ENCODE measurements at places on chromosomes 5 and 9.

- no peak for DNase-seq
These were observed 18.2 kb upstream of the IL7R start for GRCh38 chr5:35838370-35839042.

GRCh38 chr9:86350006-86350760, 4.0 kb downstream of the TUT7 start:
- no peak for DNase-seq

DNA sequence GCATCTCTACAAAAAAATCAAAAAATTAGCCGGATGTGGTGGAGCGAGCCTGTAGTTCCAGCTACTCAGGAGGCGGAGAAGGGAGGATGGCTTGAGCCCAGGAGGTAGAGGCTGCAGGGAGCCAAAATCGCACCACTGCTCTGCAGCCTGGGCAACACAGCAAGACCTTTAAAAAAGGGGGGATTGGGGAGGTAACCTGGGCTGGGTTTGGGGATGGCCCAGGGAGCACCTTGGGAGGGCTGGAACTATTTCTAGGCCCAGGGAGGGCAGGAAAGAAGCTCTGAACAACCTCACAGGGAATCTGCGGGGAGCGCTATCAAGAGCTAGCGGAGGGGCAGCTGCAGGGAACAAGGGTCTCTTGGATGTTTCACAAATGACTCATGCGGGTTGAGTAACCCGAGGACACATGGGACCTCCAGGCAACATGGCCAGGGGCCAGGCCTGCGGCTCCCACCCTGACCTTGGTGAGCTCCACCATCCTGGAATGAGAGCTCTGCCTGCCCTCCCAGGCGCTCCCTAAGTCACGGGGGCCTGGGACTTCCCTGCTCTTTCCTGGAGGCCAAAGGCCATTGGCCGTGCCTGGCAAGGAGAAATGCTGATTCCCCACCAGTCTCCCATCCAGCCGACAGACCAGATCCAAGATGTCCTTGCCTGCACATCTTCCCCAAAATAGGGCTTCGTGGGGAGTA, 23.4 kb downstream of the SARDH start:
- DNase-seq, result no peak

GRCh38 chr9:79955300-79955699, 383.5 kb downstream of the TLE4 start:
- DNase-seq, result no peak

GRCh38 chr9:122789256-122790046, 718 bp downstream of the OR5C1 start:
- DNase-seq, result no peak

DNA sequence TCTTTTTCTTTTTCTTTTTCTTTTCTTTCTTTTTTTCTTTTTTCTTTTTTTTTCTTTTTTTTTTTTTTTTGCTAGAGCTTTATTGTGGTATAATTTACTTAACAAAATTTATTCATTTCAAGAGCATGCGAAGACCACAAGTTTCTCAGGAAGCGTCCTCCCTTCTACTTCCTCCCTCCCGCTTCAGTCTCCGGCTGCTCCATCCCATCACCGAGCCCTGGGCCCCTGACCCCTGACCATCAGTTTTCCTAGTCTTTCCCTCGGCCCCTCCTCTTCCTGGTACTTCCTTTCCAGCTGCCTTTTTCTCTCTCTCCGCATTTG, 34.7 kb downstream of the C9orf152 start:
- no peak for DNase-seq

DNA sequence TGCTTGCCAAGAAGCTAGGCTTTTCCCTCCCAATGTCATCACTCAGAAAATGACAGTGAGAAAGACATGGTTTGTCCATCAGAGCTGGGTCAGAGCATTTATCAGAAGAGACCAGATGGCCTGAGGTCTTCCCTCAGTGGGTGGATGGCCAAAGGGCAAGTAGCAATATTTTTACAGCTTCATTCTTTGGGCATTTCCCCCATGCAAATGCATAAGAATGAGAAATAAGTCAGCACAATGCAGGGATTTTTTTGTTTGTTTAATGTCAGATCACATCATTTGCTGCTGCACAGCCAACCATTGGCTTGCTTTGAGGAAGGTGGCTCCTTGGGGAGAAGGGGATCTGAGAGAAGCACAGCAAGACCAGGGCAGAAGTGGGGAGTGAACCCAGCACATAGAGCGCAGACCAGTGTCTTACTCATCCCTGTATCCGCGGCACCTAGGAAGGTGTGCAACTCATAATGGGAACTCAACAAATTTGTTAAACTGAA, 209.6 kb downstream of the SEMA6A start:
- no peak for DNase-seq

- DNase-seq, result no peak
These were observed 63.3 kb downstream of the ADGRV1 start for GRCh38 chr5:90621848-90622247.

DNA sequence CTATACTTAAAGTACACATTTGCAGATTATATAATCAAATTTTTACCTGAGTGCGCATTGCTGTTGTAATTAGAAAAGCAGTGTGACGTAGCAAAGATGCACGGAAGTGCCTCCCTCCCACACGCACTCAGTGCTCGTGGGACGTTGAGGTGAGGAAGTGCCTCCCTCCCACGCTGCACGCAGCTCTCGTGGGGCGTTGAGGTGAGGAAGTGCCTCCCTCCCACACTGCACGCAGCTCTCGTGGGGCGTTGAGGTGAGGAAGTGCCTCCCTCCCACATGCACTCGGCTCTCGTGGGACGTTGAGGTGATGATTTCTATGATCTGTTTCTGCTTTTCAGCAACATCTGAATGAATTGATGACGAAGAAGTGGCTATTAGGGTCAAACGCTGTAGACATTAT, 21.0 kb downstream of the EXOC3 start:
- no peak for DNase-seq

- DNase-seq, result no peak
These were observed 1.0 kb downstream of the IL7R start for GRCh38 chr5:35857606-35858205.

DNA sequence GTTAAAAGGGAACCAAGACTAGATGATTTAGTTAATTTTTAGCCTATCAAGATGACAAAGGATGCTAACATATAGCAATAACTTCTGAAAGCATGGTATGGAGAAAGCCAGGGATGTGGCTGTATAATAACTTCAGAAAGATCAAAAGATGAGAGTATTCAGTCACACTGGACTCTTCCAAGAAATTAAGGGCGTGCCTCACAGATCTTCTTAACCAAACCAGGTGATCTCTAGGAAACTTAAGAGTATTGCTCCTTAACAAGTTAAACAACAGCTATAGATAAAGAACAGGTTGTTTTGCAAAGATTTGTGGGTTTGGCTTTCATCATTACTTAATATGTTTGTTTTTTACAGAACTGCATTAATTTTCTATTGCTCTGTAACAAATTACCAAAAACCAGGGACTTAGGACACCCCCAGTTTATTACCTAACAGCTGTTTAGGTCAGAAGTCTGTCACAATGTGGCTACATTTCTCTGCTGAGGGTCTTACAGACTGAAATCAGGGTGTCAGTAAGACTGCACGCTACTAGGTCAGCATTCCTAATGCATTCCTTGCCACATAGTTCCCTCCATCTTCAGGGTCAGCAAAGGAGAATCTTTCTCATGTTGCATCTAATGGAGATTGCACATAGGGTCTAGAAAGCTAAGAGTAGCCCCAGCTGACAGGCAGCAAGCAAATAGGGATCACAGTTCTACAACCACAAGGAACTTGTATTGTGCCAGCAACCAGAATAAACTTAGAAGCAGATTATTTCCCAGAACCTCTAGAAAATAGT, 113.8 kb downstream of the WDR70 start:
- no peak for DNase-seq

DNA sequence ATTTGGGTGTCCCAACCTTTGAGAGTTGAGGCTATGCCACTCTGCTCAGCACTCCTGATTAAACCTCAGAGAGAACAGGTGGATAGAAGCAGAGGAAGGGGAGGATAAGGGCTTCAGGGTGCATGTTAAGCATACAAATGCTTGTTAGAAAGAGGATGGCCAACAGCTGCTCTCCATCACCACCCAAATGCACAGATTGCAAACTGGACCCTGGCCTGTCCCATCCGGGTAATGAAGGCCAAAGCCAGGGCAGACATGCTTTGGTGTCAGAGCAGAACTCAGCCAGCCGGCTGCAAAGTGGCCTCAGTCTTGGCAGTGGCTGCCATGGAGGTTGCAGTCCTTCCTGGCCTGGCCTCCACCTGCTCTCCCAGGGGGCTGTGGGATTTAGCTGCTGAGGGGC, 84.3 kb downstream of the SIL1 start:
- DNase-seq, result no peak

GRCh38 chr5:59467969-59468368, 425.6 kb downstream of the PDE4D start:
- DNase-seq, result no peak

DNA sequence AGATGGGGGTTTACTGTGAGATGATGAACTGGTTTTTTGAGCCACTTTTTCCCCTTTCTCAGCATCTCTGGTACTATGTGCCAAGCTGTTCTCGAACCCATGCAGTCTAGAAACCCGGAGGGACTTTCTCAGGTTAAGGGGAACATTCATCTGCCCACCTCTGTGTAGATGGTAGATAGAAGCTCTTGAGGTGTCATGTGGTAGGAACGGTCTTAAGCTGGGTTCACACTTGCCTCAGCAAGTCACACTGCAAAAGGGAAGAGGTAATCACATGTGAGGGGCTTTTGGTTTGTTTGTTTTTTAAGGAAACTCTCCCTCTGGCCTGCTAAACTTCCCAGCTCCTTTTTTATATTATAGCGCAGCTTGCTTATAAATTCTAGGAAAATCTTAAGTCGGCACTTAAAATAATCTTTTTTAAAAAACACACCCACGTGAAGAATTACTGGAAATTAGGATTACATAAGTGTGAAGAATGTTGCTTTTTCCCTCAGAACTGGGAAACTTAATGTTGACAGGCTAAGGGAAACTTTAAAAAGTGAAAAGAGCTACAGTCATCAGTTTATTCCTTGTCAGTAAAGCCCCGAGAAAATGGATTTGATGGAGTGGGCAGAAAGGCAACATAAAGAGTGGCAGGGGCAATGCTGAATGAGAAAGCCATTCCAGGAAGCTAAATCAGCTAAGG, 430.3 kb downstream of the ARHGEF28 start:
- DNase-seq, result no peak

- DNase-seq, result no peak
These were observed 28.2 kb downstream of the ERGIC1 start for GRCh38 chr5:172862165-172862801.

Measured in esophagus squamous epithelium (tissue), 5 donors.